ENCODE measurements at places on chromosomes 13 and 19.

DNA sequence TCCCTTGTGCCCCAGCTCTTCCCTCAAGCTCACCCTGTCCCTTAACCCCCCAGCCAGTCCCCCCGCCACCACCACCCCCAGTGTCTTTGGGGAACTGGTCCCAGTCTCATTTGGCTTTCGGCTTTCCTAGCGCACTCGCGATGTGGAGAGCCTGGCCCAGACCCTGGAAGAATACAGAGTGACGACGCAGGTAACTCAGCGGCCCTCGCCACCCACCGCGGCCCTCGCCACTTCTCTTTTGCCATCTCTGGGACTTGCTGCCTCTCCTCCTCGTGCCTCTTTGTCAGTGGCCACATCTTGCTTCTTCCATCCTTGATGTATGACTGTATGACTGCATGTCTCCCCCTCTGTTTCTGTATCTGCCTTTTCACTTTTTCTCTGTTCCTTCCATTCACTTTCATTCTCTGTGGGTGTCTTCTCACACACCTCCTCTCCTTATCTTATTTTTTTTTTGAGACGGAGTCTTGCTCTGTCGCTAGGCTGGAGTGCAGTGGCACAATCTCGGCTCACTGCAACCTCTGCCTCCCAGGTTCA lies 15.7 kb downstream of the PTH2 start:
- DNase-seq = no peak

GRCh38 chr19:16898361-16899015 lies 9.7 kb downstream of the F2RL3 start:
- no peak for DNase-seq

- no peak for DNase-seq
Measured at GRCh38 chr13:101397742-101398141, 18.6 kb downstream of the NALCN start.

- DNase-seq = no peak
Measured at GRCh38 chr19:2335848-2336247, 7.4 kb downstream of the SPPL2B start.

GRCh38 chr19:36084231-36085009 lies 26.5 kb upstream of the OVOL3 start:
- DNase-seq = no peak

DNA sequence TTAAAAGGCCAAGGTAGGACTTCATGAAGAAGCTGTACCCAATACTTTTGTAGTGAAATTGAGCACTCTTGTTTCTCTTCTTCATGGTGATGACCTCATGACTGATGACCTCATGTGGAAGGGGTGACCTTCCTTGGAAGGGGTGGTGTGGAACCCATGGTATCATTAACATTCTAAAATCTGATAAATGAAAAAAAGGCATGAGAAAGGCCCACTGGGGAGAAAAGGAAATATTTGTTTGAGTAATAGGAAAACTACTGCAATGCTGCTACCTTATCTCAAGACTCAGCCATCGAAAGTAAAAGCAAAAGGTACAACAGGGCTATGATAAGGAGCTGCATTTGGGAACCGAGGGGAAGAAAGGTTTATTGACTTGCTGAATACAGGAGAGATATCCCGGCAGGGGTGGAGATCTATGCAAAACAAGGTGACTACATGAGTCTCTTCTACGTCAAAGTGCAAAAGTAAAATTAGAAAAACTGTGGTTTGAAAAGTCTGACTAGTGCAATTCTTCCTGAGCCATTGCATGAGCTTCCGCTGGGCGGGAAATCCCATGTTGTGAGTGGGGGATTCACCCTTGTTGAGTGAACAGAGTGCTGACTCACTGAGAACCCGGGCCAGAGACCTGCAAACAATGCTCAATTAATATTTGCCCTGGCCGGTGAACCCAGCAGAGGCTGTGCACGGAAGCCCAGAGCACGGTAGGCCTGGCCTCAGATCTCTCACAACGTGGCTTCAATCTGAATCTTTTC lies 138.9 kb upstream of the RFC3 start:
- DNase-seq = peak; percentile 34

DNA sequence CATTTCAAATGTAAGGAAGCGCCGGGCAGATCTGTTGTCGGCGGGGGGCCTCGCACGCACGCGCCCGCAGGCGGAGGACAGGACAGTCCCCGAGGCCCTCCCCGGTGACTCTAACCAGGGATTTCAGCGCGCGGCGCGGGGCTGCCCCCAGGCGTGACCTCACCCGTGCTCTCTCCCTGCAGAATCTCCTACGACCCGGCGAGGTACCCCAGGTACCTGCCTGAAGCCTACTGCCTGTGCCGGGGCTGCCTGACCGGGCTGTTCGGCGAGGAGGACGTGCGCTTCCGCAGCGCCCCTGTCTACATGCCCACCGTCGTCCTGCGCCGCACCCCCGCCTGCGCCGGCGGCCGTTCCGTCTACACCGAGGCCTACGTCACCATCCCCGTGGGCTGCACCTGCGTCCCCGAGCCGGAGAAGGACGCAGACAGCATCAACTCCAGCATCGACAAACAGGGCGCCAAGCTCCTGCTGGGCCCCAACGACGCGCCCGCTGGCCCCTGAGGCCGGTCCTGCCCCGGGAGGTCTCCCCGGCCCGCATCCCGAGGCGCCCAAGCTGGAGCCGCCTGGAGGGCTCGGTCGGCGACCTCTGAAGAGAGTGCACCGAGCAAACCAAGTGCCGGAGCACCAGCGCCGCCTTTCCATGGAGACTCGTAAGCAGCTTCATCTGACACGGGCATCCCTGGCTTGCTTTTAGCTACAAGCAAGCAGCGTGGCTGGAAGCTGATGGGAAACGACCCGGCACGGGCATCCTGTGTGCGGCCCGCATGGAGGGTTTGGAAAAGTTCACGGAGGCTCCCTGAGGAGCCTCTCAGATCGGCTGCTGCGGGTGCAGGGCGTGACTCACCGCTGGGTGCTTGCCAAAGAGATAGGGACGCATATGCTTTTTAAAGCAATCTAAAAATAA lies 18.2 kb downstream of the IL17D start:
- DNase-seq = no peak

DNA sequence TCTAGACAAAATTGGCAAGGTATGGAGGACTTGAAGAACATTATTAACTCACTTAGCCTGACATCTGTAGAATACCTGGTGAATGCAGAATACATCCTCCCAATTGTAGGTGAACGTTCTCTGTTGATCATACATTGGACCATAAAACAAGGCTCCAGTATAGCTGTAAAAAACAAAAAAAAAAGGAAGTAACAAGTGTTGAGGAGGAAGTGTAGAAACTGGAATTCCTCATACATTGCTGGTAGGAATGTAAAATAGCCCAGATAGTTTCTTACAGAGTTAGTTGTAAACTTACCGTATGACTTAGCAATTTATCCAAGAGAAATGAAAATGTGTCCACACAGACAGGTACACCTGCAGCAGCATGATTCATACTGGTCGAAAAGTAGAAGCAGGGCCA lies 44.8 kb downstream of the TSSK6 start:
- DNase-seq = no peak

- DNase-seq = no peak
Measured at GRCh38 chr13:75804605-75805004, 168.5 kb downstream of the LMO7 start.

GRCh38 chr13:76825430-76825829 lies 60.8 kb downstream of the KCTD12 start:
- no peak for DNase-seq

- no peak for DNase-seq
Measured at GRCh38 chr13:74306496-74306895, 172.3 kb upstream of the KLF12 start.

DNA sequence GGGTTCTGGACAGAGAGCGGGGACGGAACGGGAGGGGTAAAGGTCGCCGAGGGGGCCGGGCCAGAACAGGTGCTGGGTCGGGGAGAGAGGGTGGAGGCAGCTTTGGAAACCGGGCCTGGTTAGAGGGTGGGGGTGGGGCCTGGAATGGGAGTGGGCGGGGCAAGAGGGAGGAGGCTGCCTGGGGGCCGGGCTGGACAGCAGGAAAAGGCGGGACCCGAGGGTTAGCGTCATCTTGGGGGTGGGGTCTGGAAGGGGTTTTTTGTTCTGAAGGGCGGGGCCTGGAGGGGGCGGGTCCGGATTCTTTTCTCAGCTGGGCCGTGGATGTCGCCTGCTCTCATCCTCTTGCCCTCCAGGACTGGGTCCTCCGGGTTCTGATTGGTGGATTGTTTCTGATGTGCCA lies 4.3 kb upstream of the ZNF813 start:
- peak; percentile 92 for DNase-seq

- DNase-seq = peak; percentile 83
Measured at GRCh38 chr19:12513531-12514061, 29.0 kb upstream of the ZNF709 start.

Measured in putamen (tissue), 1 donor.